ENCODE measurements at places on chromosomes 6 and 20. TPM values are rescaled to one million over a fixed set of nuclear protein-coding genes. Genes with fewer than 3 reads are reported as not detected.

SLC22A3 gene
- total RNA-seq = not detected

RBPJL gene
- total RNA-seq = 0.17 TPM

SMLR1 gene
- total RNA-seq = not detected

NHSL1 gene
- total RNA-seq = 1.2 TPM

TCP11 gene
- not detected for total RNA-seq

PTCHD4 gene
- total RNA-seq = not detected

All from T-helper 1 cell treated with Interleukin-12 subunit alpha and Interleukin-12 subunit beta and Interleukin-4 antibody, amounts not matched to agents 30 ng/mL and 1 ng/mL, for 36 hours (primary cell).